Mesenchymal stem cell (in vitro differentiated cells and primary cell): ENCODE measurements at places on chromosomes 1 and 21.

DNA sequence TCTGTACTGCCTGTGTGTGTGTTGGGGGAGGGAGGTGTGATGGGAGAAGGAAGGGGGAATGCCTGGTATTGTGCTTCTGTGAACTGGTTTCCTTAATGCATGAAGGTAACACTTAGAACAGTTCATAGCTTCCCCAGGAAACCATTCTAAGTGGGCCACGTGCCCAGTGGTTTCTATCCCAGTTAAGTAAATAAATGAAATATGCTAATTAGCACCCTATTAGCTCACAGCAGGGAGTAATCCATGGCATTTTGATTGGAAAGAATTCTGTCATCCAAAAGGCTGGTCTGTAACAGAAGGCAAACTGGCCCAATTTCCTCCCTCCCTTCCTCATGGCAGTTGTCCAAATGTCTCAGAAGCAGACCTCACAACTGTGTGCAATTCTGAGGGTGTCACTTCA is 199.3 kb downstream of the TTLL7 start:
- peak; percentile 13 for DNase-seq

- DNase-seq, result peak; percentile 62
These were observed 1.0 kb upstream of the DCAF6 start for GRCh38 chr1:167935216-167936067.

- DNase-seq, result peak; percentile 61
These were observed 26.9 kb upstream of the ESRRG start for GRCh38 chr1:216750031-216750627.

- no peak for DNase-seq
These were observed 181.4 kb upstream of the LHX8 start for GRCh38 chr1:74952786-74953185.

DNA sequence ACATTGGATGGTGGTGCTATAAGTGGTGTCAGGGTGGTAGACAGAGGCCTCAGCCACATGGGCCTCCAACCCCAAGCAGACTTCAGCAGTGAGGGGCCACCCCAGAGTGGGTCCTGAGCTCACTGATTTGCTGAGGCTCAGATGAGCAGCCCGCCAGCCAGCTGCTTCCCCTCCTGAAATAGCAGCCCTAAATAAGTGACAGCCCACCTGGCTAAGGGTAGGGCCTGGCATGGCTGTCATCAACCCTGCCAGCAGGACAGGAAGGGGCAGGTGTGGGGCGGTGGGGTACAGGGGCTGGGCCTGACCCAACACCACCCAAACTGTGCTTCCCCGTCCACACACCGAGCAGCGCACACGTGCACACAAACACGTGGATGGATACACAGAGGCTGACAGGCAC is 79.3 kb downstream of the GRIK3 start:
- no peak for DNase-seq

GRCh38 chr21:9774347-9774746 is 747.0 kb upstream of the TPTE start:
- DNase-seq, result no peak

- DNase-seq, result no peak
These were observed 873 bp upstream of the PI4KB start for GRCh38 chr1:151327903-151328674.

- no peak for DNase-seq
These were observed 1.0 kb upstream of the PRMT2 start for GRCh38 chr21:46634427-46634826.

DNA sequence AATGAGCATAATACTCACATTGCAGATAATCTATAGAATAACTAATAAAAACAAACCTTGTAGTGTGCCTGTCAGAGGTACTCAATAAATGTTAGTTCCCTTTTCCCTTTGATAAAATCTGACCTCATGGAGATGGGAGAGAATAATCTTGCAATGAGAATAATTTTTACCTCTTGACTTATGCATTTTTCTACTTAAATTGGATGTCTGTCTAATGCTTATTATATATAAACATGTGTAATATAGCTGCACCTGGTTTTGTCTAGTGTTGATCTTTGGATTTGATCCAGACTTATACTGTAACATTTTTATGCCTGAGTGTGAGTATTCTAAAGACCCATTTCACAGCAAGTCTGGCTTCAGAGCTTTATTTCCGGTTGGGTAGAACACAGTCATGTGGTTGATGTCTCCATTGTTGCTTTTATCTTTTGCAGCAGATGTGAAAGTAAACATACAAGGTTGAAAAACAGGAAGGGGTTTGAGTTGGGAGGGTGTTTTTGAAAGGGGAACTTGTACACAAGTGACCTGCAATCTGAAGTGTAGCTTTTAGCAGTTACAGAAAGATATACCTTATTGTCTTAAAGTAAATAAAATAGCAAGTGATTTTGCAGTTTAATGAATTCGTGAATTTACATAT is 12.4 kb downstream of the EPB41 start:
- DNase-seq, result no peak
